ENCODE measurements at places on chromosomes 2 and 18. TPM values are rescaled to one million over a fixed set of nuclear protein-coding genes. Genes with fewer than 3 reads are reported as not detected.

DYSF gene
- under 0.01 TPM for total RNA-seq

UPP2 gene
- not detected for total RNA-seq

HRH4 gene
- not detected for total RNA-seq

METAP1D gene
- 3.4 TPM for total RNA-seq

ZBTB7C gene
- total RNA-seq: not detected

CDH2 gene
- total RNA-seq: 111 TPM

LRRFIP1 gene
- total RNA-seq: 52.2 TPM

TANC1 gene
- 12.9 TPM for total RNA-seq

SETBP1 gene
- total RNA-seq: 0.28 TPM

All from IMR-90 (cell line).